ENCODE measurements at places on chromosomes 5 and 9.

- no peak for DNase-seq
These were observed 1.3 kb downstream of the EDIL3 start for GRCh38 chr5:84383296-84383815.

DNA sequence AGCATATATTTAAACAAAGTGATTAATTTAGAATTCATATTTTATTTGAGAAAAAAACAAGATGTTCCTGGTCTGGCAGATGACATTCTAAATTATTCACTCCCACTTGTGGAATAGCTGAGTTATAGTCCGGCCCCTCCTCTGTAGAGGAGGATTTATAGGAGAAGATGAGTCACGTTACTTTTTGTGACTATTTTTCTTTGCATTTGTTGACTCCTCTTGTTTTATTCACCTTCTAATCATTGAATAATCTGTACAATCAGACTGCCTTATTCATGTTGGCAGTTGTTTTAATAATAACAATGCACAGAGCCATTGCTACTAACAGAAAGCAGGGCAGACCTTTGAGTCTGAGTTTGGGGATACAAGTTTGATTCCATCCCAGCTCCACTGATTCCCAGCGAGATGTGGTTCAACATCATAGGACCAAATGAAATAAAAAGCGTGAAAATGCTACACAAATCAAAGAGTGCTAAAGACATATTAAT, 23.2 kb downstream of the DOCK8 start:
- no peak for DNase-seq

DNA sequence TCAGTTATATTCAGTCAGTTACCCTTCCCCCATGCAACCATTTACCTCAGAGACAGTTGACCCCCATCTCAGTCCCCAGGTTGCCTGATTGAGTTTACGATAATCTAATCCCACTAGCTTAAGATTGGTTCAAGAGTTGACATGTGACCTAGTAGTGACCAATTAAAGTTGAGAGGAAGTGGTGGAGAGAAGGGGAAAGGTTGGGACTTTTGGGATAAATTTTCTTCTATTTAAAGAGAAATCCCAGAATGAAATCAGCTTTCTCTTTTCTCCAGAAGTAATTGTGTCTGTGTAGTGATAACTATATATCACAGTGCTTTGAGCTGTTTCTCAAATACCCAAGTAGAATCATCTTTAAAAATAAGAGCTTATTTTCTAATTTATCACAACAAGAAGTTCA, 396.7 kb upstream of the CLINT1 start:
- no peak for DNase-seq

- no peak for DNase-seq
These were observed 9.3 kb downstream of the HMGXB3 start for GRCh38 chr5:150009671-150010387.

DNA sequence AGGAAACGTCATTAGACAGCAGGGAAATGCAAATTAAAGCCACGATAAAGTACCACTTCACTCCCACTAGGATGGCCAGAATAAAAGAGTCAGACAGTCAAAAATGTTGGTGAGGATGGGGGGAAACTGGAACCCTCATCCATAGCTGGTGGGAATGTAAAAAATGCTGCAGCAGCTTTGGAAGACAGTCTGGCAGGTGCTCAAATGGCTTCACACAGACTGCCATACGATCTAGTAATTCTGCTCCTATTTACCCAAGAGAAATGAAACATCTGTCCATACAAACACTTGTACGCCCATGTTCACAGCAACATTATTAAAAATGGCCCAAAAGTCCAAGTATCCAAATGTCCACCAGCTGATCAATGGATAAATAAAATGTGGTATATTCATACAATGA, 158.9 kb upstream of the PHYKPL start:
- DNase-seq, result no peak

- DNase-seq, result peak; percentile 71
These were observed 567.6 kb upstream of the RGMB start for GRCh38 chr5:98205691-98206461.

GRCh38 chr9:134190232-134191121, 26.1 kb upstream of the RNU6ATAC start:
- no peak for DNase-seq

DNA sequence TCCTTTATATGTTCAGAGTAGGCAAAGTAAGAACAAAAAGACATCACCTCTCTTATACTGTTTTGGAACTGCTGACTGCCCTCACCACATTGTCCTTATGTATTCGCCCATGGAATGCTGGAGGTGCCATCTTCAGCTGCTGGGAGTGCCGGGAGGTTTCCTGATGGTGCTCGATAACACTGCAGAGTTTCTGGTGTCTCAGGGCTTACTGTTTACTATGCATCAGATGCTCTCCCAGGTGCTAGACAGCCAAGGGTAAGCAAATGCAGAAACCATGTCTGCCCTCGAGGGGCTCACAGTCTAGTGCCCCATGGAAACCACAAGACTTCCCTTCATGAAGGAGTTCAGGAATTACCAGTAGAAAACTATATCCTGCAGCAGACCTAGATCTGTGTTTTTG, 70.1 kb upstream of the SMIM23 start:
- DNase-seq, result no peak

GRCh38 chr5:14695152-14695551, 30.6 kb downstream of the OTULIN start:
- no peak for DNase-seq

DNA sequence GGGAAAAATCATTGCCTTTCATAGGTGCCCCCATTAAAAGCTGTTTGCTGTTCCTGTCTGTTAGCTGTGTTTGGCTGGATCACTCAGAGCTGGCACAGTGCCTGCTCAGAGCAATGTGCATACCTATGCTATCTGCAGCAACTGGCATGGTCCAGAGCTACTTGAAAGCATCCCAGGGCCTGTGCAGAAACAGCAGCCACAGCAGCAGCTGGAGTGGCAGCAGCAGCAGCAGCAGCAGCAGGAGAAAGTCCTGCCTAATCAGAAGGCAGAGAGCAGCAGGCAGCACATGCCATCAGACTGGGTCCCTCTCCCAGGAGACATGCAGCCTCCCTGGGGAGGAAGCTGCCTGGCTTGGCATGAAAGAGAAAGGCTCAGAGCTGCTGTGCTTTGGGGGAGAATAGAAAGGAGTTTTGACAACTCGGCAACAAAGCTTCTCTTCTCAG, 243.8 kb upstream of the WWC1 start:
- DNase-seq, result peak; percentile 54

DNA sequence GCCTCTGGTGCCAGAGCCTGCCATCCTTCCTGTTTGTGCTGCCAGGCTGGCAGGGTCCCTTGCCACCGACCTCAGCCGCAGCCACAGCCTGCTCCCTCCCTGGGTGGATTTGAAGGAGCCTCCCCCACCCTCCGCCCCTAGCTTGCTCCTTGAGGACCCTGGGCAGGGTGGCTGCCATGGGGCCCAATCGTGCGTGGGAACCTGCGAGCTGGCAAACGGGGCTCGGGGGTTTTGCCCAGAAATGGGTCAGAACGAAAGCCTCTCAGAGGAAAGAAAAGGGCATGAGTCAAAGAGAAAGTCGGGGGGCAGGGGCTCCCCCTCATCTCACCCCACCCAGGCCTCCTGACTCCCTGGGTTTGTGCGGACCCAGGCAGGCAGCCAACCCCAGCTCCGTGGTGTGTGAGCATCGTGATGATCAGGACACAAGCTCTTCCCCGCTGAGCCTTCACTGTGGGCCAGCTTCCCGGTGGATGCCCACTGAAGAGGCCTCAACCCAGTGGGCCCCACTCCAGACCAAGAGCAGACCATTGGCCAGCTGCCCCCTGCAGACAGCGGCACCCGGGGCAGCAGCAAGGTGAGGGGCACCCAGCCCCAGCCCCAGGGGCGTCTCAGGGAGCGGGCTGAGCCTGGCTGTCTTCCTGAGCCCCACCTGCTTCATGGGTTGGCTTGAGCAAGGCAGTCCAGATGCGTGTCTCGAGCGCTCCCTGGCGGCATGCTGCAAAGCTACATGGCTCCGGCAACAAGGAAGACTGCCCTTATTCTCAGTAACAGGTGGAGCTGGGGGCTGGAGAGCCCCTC, 3.0 kb upstream of the FUT7 start:
- peak; percentile 82 for DNase-seq

- no peak for DNase-seq
These were observed 24.0 kb upstream of the TCF7 start for GRCh38 chr5:134090522-134090921.

- DNase-seq, result no peak
These were observed 14.8 kb upstream of the C5orf46 start for GRCh38 chr5:147921136-147921535.

DNA sequence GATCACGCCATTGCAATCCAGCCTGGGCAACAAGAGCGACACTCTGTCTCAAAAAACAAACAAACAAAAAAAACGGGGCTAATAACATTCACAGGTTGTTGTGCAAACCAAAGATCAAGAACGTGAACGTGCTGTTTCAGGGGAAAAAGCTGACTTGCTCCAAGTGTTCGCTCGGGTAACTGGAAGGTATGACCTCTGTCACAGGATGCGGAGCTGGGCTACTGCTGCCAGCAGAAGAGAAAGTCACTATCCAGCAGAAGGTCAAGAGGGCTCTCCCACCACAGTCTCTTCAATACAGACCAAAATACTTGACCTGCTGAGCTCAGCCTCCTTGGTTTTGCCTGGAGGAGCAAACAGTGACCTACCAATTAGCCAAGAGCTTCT, 59.7 kb downstream of the ABCA1 start:
- DNase-seq, result no peak

GRCh38 chr9:30301271-30301963, 2083.0 kb upstream of the ACO1 start:
- DNase-seq, result no peak

DNA sequence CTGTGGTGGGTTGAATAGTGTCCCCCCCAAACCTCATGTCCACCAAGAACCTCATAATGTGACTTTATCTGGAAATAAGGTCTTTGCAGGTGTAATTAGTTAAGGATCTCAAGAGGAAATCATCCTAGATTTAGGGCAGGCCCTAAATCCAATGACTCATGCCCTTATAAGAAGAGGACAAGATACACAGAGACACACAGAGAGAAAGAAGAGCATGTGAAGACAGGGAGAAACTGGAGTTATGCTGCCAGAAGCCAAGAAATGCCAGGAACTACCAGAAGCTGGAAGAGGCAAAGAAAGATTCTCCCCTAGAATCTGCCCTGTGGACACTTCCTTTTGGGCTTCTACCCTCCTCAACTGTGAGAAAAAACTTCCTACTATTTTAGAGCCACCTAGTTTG, 8.8 kb downstream of the FAM13B start:
- no peak for DNase-seq

DNA sequence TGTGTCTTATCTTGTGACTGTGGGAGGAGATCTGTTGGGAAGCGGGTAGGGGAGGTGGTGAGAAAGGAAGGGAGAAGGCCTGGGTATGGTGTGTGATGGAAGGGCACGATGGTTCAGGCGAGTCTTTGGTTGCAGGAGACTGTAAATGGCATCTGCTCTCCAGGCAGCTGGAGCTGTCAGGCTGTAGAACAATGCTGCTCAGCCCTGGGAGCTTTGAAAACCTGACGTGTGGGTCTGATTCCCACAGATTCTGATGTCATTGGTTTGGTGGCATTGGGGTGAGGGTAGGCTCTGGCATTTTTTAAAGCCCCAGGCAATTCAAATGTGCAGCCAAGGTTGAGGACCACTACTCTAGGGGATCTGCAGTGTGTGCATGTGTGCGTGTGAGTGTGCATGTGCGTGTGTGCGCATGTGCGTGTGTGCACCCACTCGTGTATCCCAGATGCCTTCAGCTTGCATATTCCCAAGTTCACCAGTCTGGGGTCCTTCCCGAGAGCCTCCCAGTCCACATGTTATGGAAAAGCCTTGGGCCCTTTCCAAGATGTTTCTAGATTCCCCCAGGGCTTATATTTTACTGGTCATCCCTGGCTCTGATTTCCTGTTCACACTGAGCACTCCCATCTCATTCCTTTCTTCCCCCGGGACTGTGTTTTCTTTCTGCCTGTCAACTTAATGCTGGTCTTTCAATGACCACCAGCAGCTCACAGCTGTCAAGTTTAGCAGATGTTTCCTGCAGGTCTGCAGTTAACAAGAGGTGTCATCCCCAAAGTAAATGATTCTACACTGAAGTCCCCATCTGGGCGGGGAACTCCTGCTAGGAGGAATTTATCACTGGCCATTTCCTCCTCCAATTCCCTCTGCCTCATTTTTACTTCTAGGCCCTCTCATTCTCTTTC, 34.0 kb downstream of the BOD1 start:
- DNase-seq, result peak; percentile 9

- DNase-seq, result no peak
These were observed 10.7 kb downstream of the HNRNPH1 start for GRCh38 chr5:179612577-179613459.

DNA sequence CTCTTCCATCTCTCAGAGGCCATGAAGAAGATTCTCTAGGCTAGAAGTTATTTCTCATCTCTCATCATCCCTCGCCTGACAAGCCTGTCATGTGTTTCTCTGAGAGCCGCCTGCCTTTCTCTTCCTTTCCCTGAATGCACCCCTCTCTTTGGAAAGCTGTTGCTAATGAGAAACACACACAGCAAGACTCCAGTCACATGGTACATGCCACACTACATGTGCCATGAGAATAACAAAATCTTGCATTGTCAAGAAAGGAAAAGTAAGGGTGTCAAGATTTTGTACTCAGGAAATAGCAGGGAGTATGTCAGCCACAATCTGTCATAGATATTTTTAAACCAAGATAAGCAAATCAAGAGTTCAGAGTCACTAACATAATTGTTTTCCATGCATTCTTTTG, 8.9 kb downstream of the AGXT2 start:
- DNase-seq, result no peak

- peak; percentile 55 for DNase-seq
These were observed 72.7 kb upstream of the NREP start for GRCh38 chr5:111829701-111830100.

Data from fibroblast of lung (primary cell).